ENCODE measurements at places on chromosomes 3 and 15. TPM values are rescaled to one million over a fixed set of nuclear protein-coding genes. Genes with fewer than 3 reads are reported as not detected.

DNA sequence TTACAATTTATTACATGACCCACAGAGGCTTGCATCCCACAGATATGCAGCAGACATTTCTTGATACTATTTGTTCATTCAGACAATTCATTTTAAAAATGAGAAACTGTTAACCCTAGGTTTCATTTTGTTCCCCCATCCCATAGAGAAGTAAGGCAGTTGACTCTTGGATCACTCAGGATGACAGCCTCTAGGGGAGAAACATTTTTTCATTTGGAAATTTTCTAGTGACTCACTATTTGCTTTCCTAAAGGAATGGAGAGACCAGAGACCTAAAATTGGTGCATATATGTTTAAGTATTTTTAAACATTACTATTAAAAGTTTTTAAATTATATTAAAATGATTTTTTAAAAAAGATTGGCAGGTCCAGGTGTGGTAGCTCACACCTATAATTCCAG lies 19.5 kb upstream of the PHC3 start:
- H3K4me1 ChIP-seq, result no peaks in the 10 kb centered on the region
- H3K27me3 ChIP-seq, result peaks cover 22% of the 10 kb centered on the region
- H3K4me3 ChIP-seq, result no peak overlapping the region
- no peaks in the 10 kb centered on the region for H3K36me3 ChIP-seq
- H3K27ac ChIP-seq, result no peak overlapping the region
- no peak for DNase-seq

DNA sequence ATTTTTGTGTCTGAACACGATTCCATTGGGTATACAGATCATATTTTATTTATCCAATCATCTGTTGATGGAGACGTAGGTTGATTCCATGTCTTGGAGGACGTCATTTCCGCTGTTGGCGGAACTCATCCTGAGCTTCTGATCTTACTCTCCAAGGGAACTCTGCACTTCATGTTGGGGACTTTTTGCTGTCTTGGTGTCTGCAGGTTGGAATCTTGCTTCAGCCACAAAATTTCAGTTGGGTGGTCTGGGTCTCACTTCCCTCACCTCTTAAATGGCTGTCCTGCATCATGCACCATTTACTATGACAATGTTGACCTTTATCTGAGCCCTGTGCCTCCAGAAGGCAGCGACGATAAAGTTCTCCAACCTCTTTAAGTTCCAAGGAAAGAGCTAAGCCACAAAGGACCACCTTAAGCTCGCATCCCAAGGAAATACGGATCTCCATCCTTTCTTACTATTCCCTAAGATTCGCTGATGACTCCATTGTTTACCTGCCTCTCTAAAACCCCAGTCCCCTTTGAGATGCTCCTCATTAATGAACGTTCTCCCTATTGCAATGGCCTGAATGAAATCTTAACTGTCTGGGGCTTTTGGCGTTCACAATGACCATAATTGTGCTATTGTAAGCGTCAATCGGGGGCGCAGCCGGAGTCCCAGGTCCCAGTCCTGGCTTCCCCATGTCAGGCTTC lies 23.1 kb upstream of the RNU6-1 start:
- no peak overlapping the region for H3K27ac ChIP-seq
- H3K27me3 ChIP-seq, result peaks cover 14% of the 10 kb centered on the region
- DNase-seq, result no peak
- H3K36me3 ChIP-seq, result no peaks in the 10 kb centered on the region
- H3K4me3 ChIP-seq, result no peak overlapping the region

DNA sequence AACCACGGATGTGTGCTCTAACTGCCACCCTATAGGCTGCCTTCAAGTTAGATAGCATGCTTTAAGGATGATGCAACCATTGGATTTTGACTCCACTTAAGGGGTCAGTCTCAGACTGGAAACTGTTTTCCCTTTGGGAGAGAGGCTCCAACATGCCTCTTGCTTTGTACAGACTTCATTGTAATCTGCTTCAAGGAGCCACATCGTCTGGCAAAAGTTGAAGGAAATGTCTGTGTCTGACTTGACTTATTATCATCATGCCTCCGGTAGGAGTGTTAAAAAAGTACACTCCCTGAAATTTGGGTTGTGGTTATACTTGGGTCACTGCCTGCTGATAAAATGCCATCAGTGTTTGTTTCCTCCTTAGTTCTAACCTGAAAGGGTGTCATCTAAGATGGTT lies 245.4 kb upstream of the CDIN1 start:
- H3K4me1 ChIP-seq, result no peaks in the 10 kb centered on the region
- no peak for DNase-seq
- H3K27ac ChIP-seq, result no peak overlapping the region
- H3K27me3 ChIP-seq, result no peaks in the 10 kb centered on the region

The ATG3 gene
- 74.5 TPM for total RNA-seq

GRCh38 chr3:146834917-146835316 lies 229.8 kb upstream of the PLSCR5 start:
- no peak for DNase-seq
- H3K36me3 ChIP-seq, result no peaks in the 10 kb centered on the region
- no peaks in the 10 kb centered on the region for H3K4me1 ChIP-seq

DNA sequence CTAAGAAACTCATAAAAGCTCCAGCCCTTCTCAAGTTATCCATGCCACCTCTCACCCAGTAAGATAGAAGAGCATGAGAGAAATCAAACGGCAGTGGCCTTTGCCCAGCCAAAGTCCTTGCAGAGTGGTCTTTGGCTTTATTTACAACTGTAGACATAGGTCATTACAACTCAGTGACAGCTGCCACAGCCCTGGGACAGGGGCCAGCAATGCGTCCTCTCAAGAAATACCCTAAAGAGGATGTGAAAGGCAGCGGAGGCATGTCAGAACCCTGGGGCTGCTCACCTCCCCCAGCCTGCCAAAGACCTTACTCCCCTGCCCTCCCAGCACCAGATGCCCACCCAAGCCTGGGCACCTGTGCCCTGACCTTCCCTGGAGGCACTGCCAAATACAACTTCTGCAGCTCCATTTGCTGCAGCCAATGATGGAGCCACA lies 6.3 kb downstream of the ACAA1 start:
- no peak overlapping the region for H3K27ac ChIP-seq
- H3K36me3 ChIP-seq, result peaks cover 62% of the 10 kb centered on the region

- no peak overlapping the region for H3K4me3 ChIP-seq
- no peaks in the 10 kb centered on the region for H3K27me3 ChIP-seq
- DNase-seq, result no peak
- peaks cover 50% of the 10 kb centered on the region for H3K36me3 ChIP-seq
- H3K4me1 ChIP-seq, result peaks cover 11% of the 10 kb centered on the region
These were observed 48.2 kb downstream of the ATR start for GRCh38 chr3:142530296-142530695.
